Amniotic epithelial cell (primary cell): ENCODE measurements at places on chromosomes 3 and 15.

- DNase-seq, result no peak
Observed at GRCh38 chr3:178459038-178459410, 77.2 kb upstream of the KCNMB2 start.

GRCh38 chr3:31579828-31580227, 47.1 kb downstream of the STT3B start:
- DNase-seq, result no peak

DNA sequence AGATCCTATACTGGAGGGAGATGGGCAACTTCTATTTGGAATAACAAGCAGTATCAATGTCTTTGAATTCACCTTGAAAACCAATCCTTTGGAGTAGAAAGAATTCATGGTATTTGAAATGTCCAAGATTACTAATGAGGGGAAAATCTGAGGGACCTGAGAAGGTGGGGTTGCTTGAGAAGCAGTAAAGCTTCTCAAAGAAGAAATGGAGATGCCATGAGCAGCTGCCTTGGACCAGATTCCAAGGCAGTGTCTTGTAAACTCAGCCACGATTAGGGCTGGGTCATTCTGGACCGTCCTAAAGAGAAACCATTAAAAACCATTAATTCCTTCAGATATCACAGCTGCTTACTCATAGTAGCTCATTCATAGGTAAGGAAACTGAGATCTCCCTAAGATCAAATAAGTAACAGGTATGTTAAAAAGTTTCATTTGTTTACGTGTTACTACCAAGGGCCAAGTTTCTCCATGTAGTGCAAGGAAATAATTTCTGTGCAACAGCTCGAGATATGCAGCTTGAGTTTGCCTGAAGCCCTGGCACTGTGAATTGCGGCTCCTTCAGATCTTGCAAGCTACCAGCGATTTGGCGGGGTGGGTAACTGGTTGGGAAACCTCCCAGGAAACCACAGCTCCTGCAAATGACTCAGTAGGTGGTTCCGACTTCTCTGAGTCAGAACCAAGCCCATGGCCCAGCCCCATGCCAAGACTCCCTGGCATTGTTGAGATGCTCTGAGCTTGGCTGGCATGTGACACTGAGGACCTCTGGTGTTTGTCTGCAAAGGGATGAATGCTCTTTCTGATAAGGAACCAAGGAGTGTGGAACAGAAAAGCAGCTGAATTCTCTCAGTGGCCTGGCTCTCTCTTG, 296.8 kb downstream of the RORA start:
- peak; percentile 93 for DNase-seq

DNA sequence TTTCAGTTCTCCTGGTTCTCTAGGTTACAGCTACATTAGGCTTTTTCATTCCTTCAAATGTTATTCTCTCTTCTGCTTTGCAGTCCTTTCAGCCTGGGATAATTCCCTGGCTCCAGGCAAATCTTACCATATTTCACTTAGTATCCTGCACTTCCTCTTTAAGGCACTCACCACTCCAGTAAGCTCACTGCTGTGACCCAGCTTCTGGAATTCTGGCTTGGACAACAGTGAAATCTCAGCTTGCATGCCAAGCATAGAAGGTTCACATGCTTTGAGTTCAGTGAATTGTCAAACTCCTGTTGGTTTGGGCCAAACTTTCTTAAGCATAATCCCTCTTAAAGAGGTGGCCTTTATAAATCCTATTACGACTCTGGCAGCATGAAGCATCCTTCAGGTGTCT, 69.4 kb downstream of the SCN10A start:
- no peak for DNase-seq

DNA sequence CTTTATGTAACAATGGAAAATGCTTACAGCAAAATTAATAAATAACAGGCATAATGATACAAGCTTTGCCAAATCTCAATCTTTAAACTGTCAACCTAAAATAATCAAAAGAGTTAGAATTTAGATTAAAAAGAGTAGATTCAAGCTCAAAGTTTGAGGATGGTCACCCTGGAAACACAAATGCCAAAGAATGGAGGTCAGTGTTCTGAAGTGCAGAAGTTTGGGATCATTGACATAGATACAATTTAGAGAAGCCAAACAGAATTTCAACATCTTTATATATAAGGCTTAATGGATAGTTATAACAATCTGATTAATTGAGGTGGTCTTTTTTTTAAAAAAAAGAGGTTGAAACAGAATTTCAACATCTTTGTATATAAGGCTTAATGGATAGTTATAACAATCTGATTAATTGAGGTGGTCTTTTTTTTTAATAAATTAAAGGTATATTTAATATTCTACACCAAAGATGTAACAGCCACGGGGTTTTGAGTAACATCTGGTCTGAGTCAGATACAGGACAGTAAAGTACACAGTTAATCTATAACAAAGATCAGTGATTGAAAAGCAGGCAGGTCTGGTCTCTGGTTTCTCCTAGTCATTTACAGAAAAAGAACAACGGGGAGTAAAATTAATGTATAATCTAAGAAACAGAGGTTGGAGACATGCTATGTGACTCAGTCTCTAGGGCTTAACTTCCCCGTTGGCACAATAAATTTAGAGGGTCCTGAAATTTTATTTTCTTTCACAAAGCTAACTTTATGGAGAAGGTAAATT, 490.7 kb downstream of the GBE1 start:
- no peak for DNase-seq

- no peak for DNase-seq
Observed at GRCh38 chr3:12957339-12957738, 115.9 kb downstream of the IQSEC1 start.

- peak; percentile 84 for DNase-seq
Observed at GRCh38 chr15:70569714-70570231, 193.6 kb downstream of the UACA start.

DNA sequence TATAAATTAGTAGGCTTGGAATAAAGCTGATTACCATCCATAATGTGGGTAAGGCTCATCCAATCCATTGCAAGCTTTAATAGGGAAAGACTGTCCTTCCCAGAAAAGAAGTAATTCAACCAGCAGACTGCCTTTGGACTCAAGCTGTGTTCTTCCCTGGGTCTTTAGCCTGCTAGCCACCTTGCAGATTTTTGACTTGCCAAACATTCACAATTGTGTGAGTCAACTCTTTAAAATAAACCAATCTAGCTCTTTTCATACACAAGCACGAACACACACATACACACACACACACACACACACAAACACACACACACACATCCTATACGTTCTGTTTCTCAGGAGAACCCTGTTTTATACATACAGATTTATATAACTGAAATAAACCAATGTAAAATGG, 248.1 kb downstream of the NAALADL2 start:
- DNase-seq, result no peak

DNA sequence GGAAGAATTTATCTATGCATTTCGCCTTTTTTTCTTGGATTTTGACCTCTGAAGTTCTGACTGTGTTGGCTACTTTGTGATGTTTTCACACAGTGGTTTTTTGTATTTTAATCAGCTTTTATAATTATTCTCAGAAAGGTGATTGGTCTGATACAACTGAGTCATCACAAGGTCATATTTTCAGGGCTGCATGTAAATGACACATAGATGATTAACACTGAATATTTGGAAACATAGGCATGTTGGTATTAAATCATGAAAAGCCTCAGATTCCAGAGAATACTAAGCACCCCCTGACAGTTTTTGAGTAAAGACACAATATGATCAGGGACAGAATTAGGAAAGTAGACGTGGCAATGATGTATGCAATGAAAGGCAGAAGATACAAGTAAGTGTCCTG, 175.5 kb upstream of the SLCO3A1 start:
- DNase-seq, result no peak

DNA sequence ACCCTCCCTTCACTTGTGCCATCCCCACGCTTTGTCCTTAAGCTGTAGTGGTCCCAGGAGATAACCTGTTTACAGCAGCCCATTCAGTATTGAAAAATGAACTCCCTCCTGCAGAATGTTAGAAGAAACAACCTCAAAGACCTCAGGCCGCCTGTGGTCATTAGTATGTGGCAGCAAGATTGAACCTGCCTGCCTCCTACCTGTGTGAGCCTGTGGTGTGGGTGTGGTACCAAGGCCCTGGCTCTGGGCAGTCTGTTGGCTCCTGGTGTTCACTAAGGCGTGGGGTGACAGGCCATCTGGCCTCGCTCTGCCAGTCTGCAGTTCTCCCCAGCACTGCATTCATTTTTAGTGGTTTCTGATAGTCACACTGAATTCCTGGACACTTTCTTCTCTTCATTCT, 21.0 kb downstream of the LSM3 start:
- DNase-seq, result no peak

GRCh38 chr3:186932281-186933181, 2.2 kb downstream of the ST6GAL1 start:
- DNase-seq, result no peak

DNA sequence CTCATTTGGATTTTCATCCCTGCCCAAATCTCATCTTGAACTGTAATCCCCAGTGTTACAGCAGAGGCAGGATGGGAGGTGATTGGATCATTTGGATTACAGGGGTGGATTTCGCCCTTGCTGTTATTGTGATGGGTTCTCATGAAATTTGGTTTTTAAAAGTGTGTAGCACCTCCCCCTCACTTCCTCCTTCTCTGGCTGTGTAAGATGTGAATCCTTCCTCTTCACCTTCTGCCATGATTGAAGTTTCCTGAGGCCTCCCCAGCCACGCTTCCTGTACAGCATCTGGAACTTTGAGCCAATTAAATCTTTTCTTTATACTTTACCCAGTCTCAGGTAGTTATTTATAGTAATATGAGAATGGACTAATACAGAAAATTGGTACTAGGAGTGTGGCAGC, 316.8 kb downstream of the PLCL2 start:
- no peak for DNase-seq

DNA sequence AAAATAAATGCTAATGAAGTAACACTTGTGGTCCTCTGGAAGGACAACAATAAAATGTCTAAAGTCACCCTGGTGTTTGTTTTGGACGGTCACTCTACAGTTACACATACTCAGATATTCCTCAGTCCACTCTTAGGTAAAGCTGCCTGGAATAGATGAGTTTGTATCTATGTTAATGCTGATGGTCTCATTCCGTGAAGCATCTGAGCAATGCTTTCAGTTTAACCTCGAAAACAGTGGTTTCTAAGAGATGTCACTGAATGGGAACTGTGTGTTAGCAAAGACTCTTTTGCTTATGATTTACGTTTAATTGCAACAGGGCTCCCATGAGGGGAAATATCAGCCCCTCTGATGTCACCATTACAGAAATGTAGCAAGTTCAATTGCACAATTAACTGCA, 49.1 kb downstream of the FBN1 start:
- DNase-seq, result peak; percentile 83

DNA sequence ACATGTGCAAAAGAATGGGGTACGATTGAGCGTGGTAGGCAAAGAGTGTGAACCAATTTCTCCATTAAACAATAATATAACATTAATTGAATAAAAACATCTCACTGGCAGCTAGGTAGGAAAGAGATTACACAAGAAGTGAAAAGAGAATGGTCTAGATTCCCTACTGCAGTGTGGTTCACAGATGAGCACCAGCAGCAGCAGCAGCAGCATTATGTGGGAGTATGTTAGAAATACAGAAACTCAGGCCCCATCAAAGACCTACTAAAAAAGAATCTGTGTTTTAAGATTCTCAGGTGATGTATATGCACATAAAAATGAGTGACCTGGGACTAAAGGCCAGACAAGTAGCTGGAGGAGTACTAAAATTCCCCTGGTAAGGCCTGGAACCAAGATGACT, 118.2 kb downstream of the ADAM10 start:
- DNase-seq, result peak; percentile 33

DNA sequence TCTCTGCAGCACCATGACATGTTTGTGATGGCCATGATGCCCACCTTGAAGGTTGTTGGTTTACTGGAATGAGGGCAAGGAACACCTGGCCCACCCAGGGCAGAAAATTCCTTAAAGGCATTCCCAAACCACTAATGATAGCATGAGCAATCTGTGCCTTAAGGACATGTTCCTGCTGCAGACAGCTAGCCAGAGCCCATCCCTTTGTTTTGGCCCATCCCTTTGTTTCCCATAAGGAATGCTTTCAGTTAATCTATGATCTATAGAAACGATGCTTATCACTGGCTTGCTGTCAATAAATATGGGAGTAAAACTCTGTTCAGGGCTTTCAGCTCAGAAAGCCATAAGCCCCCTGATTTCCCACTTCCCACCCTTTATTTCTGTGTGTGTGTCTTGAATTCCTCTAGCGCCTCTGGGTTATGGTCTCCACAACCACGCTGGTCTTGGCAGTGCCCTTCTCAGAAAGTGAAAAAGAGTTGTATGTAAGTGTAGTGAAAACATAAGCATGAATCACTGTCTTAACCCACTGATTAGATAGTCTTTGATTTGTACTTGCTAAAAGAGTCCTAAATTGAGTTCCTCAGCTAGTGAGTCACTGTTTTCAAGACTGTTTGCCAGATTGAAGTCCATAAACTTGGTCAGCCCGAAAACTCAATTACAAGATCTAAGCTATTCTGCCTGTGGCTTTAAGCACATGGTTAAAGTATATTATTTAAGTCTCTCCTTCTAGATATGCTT, 19.0 kb upstream of the CCR2 start:
- peak; percentile 70 for DNase-seq

DNA sequence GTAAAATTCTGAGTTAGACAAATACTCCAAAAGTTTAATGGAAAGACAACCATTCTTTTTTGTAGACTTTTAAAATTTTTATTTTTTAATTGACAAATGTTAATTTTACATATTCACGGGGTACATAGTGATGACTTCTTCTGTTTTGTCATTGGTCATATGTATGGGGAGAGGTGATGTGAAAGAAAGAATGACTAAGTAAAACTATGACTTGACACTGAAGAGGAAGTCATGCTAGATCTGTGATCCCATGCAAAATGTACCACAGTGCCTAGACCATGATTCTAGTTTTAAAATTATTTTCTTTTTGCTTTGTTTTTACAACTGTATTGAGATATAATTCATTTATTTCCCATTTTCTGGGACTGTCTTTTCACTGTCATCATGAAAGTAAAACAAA, 281.6 kb downstream of the MBNL1 start:
- no peak for DNase-seq

DNA sequence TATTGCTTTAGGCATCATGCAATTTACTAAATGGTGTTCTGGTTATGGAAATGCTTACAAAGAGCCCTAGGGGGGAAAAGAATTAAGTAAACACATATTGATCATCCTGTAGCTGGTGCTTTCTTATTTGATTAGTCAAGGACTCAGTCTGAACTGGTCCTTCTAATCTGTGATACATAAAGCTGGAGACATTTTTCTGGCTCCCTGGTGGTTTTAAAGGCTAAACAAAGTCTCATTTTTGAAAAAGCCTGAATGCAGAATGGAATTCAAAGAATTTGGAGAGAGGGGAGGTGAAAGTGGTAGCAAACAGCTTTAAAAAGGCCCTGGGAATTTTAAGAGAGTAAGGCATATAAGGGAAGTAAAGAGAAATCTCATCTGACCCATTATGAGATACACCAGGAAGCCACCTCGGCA, 149.7 kb downstream of the RBMS3 start:
- DNase-seq, result peak; percentile 39

- no peak for DNase-seq
Observed at GRCh38 chr15:27701956-27702355, 397.2 kb downstream of the OCA2 start.

GRCh38 chr3:181699171-181699903, 12.4 kb upstream of the SOX2 start:
- no peak for DNase-seq

GRCh38 chr3:183114384-183115178, 15.3 kb upstream of the MCCC1 start:
- no peak for DNase-seq

- DNase-seq, result no peak
Observed at GRCh38 chr3:171525437-171525836, 65.2 kb upstream of the TNIK start.
